MG63 (cell line): ENCODE measurements at places on chromosomes 16 and 17. TPM values are rescaled to one million over a fixed set of nuclear protein-coding genes. Genes with fewer than 3 reads are reported as not detected.

DNA sequence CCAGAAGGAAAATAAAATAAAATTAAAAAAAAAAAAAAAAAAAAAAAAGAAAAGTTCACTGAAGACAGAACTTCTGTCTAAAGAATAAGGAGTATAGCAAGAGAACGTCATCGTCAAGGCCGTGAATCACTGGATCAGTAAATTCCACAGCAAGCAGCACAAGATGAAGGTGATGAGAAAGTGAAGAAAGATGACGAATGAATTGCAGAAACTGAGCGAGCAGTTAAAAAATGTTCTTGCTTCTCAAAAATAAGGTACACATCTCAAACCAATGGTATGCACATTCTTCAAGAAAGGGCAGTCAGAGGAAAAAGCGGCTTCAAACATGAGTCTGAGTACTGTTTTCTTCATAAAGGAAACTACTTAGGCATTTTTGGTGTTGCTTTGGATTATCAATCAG lies 104.7 kb downstream of the SMG6 start:
- no peak for DNase-seq

GPR142 gene
- total RNA-seq: not detected in 2 replicates

GRCh38 chr16:54282202-54282927 lies 4.2 kb downstream of the IRX3 start:
- peak; percentile 33 for DNase-seq

P2RX5 gene
- 12.0 and 12.3 TPM in 2 replicates for total RNA-seq

DNA sequence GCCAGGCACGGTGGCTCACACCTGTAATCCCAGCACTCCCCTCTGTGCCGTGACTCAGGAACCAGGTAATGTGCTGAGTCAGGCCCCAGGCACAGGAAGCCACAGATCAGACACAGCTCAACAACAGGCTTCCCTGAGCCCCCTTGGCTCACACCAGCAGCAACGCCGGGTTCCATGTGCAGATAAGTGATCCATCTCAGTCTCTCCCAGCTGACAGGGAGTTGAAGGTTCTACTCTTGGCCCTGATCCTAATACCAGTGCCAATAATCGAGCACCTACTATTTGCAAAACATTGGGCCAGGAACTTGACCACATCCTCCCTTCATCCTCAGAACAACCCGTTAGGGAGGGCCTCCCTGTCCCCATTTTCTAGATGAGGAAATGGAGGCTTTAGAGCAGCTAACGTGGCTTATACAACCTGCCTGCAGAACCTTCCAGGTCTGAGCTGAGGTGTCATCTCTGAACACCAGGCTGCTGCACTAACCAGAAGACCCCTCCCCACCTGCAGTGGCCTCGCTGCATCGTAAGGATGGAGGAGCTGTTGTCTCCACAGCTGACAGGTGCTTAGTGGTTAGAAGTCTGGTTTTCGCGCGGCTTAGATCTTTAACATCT lies 64.8 kb upstream of the AMZ2 start:
- DNase-seq: no peak

- DNase-seq: no peak
These were observed 3.8 kb upstream of the SLC47A2 start for GRCh38 chr17:19720210-19720475.

- no peak for DNase-seq
These were observed 37.4 kb upstream of the CCL1 start for GRCh38 chr17:34400301-34400931.

ST6GALNAC1 gene
- total RNA-seq: not detected in 2 replicates

PFAS gene
- 72.8 and 82.7 TPM in 2 replicates for total RNA-seq

GRCh38 chr16:84387021-84387420 lies 18.7 kb downstream of the ATP2C2 start:
- no peak for DNase-seq

DNA sequence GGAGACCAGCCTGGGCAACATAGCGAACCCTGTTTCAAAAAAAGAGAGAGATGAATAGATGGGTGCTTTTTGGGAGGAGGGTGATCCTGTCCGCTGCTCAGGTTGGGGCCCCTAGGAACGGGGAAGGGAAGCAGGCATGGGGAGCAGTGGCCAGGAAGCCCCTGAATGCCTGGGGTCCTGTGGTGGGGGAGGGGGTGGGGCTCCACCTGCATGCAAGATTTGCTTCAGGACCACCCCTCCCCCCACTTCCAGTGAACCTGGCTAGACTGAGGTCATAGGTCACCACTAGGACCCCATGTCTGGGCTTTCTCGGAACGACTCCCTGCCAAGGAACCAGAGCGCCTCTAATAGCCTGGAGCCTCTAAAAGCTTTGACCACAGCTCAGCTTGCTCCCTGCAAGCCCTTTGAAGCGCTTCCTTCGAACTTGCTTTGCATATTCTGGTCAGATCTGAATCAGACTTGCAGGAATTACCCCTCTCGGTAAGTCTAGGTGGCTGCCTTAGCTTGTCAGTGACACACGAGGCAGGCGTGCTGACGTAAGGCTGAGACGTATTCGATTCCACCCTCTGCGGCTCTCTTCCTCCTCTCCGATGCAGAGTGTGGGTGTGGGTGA lies 3.7 kb downstream of the SOCS3 start:
- no peak for DNase-seq

GRCh38 chr17:49574323-49574781 lies 1.3 kb upstream of the NXPH3 start:
- DNase-seq: no peak

FA2H gene
- not detected in 2 replicates for total RNA-seq

NETO2 gene
- 48.8 and 71.2 TPM in 2 replicates for total RNA-seq

- no peak for DNase-seq
These were observed 11.2 kb upstream of the ANKRD40CL start for GRCh38 chr17:50778471-50778870.

DNA sequence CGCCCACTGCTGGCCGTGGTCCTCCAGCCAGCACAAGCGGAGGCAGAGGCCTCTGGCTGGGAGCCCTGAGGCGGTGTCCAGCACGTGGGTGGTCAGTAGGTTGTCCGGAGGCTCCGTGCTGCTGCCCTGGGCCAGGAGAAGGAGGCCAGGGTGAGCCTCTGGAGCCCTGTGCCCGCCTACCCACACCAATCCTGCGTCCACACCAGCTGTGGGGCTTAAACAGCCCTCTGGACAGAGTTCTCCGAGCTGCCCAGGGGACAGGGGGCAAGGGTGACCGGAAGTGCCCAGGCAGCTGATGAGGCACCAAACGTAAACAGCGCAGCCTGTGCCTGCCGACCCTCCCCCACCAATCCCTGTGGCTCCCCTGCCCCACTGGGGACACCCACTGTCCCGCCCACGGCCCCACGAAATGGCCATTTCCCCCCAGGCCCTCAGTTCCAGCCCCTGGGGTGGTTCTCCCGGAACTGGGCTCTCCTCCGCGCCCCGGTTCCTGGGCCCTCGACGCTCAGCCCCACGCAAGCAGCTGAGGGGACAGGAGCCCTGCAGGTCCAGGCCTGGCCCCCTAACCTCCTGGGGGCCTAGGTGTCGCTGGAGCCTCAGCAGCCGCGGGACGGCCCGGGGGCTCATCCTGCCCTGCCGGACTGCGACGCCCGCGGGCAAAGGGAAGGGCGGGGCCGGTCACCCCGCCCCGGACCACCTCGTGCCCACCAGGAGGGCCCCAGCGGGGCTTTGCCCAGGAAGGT lies 27.9 kb upstream of the DBNDD1 start:
- peak; percentile 98 for DNase-seq

DNA sequence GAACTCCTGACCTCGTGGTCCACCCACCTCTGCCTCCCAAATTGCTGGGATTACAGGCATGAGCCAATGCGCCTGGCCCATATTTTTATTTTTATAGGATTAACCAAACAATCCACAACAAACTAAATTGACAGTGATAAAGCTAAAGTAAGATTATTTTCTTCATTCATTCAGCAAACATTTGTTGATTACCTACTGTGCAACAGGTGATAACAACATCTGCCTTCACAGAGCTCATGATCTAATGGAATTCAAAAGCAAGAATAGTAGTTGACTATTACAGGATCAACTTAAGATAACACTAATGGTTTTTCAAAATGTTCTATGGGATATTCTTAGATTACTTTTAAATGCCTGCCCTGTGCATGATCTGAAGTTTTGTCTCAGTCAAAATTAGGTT lies 37.8 kb downstream of the NQO1 start:
- no peak for DNase-seq

KCNH6 gene
- not detected in 2 replicates for total RNA-seq

KIAA0513 gene
- 4.2 and 4.4 TPM in 2 replicates for total RNA-seq

MYH13 gene
- total RNA-seq: 0.03 TPM in 1 of 2 replicates, not detected in the other

DNA sequence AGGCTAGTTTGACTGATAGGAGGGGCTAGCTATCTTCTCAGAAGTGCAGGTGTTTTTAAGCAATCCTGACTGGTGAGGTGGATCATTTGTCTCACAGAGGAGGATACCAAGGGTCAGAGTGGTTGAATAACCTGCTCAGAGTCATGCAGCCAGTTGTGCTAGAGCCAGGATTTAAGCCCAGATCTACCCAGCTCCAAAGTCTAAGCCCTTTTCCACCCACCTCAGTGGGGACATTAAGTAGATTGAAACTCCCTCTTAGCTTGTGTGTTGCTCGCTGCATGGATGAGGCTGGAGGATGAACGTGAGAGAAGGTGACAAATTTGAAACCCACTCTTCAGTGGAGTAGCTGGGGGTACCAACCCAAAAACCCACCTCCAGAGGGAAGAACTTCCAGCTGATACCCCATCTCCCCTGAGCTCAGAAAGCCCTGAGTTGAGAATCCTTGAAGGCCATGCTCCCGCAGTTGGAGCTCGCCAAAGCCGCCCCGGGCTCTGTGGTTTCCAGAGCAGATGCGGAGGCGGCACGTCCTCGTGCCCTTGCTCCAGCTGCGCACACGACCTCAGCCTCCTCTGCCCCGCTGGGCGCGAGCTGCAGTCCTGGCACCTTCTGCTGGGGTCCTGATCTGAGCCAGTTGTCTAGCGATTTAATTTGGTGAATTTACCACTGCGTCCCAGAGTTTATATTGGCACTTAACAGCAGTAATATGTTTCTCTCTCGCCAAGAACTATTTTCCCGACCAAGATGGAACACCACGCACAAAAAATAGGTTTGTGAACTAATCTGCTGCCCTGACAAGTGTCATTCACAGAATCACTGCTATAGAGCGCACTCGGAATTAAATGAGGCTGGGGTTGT lies 159.5 kb downstream of the CCDC182 start:
- peak; percentile 78 for DNase-seq

DNA sequence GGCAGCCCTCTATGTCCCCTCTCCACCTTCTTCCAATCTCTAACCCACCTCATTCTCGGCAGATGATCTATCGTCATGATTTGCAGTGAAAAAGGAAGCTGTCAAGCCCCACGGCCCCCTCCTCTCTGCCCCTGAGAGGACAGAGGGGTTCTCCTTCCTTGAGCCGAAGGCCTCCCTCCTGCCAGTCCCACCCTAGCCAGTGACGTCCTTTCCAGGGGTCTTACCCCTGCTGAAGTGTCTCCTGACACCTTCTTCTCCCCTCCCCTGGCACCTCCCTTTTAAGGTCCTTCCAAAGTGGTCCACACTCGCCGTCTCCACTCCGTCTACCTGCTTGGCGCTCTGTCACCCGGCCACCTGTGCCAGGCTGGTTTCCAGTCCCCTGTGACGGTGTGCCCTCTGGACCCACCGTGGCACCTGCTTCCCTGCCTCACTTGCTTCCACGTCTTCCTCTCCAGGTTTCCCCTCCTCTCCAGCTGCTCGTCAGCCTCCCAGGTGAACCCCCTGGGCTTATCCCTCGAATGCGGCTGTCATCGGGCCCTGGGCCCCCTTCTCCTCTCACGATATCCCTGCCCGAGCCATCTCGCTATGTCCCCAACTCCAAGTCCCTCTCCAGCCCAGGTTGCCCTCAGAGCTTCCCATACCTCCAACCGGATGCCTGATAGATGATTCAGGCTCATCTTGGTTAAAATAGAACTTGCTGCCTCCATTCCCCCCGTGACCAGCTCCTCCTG lies 5.7 kb downstream of the CCDC102A start:
- no peak for DNase-seq

- no peak for DNase-seq
These were observed 12.9 kb downstream of the DRC3 start for GRCh38 chr17:17985555-17985954.

DNA sequence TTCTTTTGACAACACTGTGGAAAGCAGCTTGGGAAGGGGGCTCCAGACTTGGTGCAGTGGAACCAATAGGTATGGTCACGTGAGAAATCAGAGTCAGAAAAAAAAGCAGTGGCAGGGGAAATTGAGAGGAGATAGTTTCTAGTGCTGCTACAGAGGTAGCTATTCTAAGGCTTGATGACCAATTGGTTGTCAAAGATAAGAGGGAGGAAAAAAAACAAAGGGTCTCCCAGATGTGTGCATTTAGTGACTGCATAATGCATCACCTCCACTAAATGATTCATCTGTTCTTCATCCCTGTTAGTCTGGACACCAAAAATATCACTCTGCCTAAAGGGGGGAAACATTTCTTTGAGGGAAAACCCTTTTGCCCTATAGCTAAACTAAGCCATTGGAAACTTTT lies 56.5 kb downstream of the PIGL start:
- no peak for DNase-seq

MSI2 gene
- 2.8 and 6.3 TPM in 2 replicates for total RNA-seq

GRCh38 chr16:592518-593306 lies 2.8 kb downstream of the RAB40C start:
- DNase-seq: no peak

DNA sequence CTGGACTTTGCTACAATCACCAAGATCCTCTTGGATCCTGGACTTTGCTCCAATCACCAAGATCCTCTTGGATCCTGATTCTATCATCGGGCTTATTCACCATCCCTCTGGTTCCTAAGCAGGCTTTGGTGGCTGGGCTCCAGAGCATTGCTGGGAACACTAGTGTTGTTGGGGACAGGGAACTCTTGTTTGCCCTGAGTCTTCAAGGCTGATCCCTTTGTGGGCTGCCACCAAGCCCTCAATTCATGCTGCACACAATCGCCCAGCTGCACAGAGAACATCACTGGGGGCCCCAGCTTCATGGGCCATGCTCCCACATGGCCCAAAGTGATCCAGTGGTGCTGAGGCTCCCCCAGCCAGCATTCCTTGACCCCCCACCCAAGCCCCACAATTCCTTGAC lies 88.3 kb downstream of the TMEM132E start:
- DNase-seq: no peak

MT3 gene
- total RNA-seq: not detected in 2 replicates

PLK1 gene
- total RNA-seq: 38.0 and 39.7 TPM in 2 replicates

- no peak for DNase-seq
These were observed 36.2 kb upstream of the IRF8 start for GRCh38 chr16:85862476-85863383.

- no peak for DNase-seq
These were observed 71.3 kb downstream of the SREBF1 start for GRCh38 chr17:17765359-17766076.

KRT33B gene
- total RNA-seq: 0.17 and 2.0 TPM in 2 replicates

- no peak for DNase-seq
These were observed 20.7 kb upstream of the CSNK1D start for GRCh38 chr17:82294064-82294773.

- no peak for DNase-seq
These were observed 43.4 kb downstream of the SPOP start for GRCh38 chr17:49634485-49634860.
